ENCODE measurements at places on chromosomes 5 and 9.

DNA sequence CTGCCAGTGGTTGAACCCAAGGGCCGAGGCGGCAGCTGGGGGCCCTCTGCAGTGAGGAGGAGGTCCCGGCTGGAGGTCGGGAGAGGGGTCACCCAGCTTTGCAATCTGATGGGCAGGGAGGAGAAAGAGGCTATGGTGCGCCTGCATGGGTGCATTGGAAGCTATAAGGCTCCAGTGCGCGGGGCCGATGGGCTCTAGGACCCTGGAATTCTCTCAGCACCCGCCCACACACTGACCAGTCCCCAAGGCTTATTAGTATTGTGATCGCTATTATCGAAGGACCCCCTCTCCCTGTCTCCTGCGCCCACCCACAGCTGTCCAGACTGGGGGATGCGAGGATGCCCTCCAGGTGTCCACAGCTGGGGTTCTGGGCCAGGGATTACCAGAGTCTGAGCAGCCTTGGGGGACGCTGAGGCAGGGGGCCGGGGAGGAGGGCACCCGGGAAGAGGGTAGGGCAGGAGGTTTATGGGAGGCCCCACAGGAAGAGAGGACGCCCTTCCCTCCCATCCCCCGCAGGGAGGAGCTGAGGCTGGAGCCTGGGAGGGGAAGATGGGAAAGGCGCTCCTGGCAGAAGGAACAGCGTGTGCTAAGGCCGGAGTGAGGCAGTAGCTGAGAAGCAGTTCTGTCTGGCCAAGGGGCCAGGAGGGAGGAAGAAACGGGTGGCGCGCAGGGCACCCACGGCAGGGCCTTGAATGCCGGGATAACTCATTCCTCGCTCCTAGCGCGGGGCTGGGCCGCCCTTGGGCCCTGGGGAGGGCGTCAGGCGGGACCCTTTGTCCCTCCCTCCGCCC, 24.2 kb downstream of the C9orf50 start:
- peak; percentile 89 for DNase-seq

DNA sequence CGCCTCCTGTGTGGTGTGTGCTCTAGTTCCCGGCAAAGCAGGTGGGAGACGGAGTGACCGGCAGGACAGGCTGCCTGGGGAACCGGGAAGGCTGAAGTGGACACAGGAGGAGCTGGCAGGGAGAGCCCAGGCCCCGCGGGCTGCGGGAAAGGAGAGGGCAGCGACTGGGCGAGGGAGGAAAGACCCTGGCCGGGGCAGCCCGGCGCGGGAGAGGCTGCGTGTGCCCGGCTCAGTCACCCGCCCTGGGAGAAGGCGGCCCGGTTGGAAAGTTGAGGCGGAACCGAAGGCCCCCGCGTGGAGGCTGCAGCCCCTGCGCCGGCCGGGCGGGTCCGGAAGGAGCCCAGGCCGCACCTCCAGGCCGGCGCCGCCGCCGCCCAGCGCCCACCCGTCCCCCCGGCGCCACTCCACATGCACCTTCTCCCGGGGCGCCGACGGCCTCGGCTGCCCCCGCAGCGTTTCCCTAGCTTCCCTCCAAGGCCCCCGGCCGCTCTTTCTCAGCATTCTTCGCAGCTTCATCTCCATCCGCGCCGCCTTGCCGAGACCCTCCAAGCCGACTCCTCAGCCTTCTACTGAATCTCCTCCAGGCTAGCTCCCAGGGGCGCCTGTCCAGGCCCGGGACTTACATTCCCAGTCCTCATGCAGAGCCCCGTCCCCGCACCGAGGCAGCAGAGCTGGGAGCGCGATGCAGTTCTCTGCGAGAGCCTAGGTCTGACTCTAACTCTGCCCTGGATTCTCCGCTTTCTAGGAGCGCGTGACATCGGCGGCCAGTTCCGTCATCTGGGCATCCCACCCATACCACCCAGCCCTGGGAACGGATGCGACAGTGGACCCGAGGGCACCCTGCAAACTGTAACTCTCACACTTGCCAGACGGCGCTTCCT, 152.0 kb downstream of the ERCC6L2 start:
- no peak for DNase-seq

DNA sequence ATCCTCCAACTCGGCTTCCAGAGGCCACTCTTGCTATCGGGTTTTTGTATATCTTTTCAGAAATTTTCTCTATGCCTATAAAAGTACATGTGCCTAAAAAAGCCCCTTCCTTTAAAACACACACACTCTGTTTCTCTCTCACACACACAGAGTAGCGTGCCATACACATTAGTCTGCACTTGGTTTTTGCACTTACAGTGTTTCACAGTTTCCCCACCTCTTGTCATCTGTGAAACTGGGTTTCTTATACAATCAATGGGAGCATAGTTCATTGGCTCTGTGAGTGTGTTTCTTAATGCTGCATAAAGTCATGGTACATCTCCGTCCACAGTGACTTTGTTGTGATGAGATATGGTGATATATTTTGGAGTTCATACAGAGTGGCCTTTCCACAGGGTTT, 664 bp upstream of the IGFBPL1 start:
- DNase-seq, result no peak

GRCh38 chr9:96067004-96067403, 191.5 kb downstream of the ERCC6L2 start:
- DNase-seq, result no peak

GRCh38 chr5:140348104-140348503, 1.7 kb upstream of the HBEGF start:
- no peak for DNase-seq

DNA sequence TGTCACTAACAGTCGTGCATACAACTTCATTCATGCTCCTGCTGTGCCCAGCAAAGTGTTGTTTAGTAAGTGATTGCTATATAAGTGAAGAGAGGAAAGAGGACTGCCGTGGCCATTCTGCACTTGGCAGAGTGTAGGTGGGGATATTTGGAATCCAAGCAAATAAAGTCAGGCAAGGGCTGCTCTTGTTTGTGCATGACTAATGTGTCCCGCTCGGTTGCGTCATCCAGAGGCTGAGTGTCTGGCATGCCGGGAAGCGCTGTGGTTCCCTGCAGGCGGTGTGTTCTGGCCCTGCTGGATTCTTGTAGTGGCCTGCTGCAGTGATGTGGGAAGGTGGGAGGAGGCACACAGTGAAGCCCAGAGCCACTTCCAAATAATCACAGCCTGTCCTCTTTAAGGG, 136.9 kb upstream of the ANKH start:
- DNase-seq, result peak; percentile 98

DNA sequence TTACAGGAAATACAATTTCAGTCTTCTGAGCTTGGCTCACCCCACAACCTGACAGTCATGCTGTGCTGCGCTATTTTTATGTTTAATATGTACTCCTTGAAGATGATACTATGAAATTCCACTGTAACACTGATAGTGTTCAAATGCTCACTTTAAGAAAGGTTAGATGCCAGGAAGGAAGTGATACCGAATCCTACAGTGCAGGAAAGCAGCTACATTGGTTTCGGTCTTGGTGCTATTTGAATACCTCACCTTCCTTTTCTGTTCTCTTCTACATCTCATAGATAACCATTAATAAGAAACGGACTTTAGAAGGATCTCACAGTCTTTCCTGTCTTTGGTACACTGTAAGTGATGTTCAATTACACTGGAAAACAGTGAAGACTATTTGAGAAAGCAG, 117.6 kb downstream of the SEMA5A start:
- DNase-seq, result no peak

- DNase-seq, result no peak
Measured at GRCh38 chr9:69499407-69499806, 172.8 kb downstream of the APBA1 start.

Data from EH (cell line).